ENCODE measurements at places on chromosomes 6 and 20. TPM values are rescaled to one million over a fixed set of nuclear protein-coding genes. Genes with fewer than 3 reads are reported as not detected.

DNA sequence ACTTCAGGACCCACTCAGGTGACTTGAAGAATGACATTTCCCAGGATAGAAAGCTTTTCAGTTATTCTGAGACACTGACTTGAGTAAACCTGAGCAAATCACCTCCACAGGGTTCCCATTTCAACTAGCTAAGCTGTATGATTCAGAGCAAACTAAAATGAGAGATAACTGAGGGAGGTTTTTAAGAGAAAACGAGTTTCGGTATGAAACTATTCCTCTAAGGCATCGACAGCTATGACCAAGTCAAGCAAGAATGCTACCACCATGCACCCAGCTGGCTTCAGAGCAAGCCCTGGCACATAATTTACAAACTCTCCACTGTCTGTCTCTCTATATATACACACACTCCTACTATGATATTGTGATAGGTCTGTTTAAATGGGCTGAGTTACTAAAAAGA is 75.4 kb downstream of the PERP start:
- H3K4me3 ChIP-seq, result no peak overlapping the region
- H3K27ac ChIP-seq, result peak overlapping the region; percentile 44
- peak; percentile 27 for DNase-seq

DNA sequence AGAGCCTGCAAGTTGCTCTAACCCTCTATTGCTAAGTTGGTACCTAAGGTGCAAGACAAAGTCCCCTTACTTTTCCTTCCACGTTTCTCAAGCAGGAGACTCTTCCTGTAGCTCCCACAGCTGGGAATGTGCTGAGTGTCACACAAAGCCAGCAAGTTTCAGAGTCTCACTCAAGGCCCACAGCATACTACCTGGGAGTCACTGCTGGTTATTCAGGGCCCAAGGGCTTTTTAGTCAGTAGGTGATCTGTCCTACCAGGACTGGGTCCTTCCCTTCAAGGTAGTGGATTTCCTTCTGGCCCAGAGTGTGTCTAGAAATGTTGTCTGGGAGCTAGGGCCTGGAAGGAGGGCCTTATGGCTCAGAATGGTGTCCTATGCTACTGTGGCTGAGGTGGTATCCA is 261.9 kb upstream of the CITED2 start:
- H3K27ac ChIP-seq, result no peak overlapping the region
- H3K36me3 ChIP-seq, result no peaks in the 10 kb centered on the region
- no peak for DNase-seq

- H3K36me3 ChIP-seq, result 0 out of 2 replicates have a peak, but pooled peaks cover 3% of the 10 kb centered on the region
- H3K4me3 ChIP-seq, result no peak overlapping the region
- no peak overlapping the region for H3K27ac ChIP-seq
- no peak for DNase-seq
- no peaks in the 10 kb centered on the region for H3K4me1 ChIP-seq
- H3K27me3 ChIP-seq, result no peaks in the 10 kb centered on the region
Observed at GRCh38 chr20:3378138-3378537, 29.3 kb downstream of the DNAAF9 start.

DNA sequence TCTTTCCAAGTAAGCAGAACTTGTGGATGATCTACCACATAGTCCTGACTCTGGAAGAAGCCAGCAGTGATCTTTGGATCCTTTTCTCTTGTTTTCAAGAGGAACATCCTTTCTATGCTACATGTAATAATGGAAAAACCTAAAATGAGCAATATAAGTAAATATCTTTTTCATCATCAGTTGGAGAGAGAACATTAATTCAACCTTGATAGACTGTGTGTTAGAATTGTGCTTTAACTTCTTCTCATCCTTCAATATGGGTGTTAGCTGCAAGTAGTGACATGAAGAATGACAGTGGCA is 65.6 kb upstream of the IFNGR1 start:
- H3K27ac ChIP-seq, result peak overlapping the region; percentile 83
- H3K27me3 ChIP-seq, result no peaks in the 10 kb centered on the region
- no peak overlapping the region for H3K4me3 ChIP-seq
- H3K4me1 ChIP-seq, result peaks cover 19% of the 10 kb centered on the region
- H3K36me3 ChIP-seq, result no peaks in the 10 kb centered on the region

- no peak overlapping the region for H3K4me3 ChIP-seq
- H3K4me1 ChIP-seq, result peaks cover 20% of the 10 kb centered on the region
- H3K27ac ChIP-seq, result peak overlapping the region; percentile 6
- DNase-seq, result no peak
- no peaks in the 10 kb centered on the region for H3K27me3 ChIP-seq
- no peaks in the 10 kb centered on the region for H3K36me3 ChIP-seq
Observed at GRCh38 chr6:82385546-82385945, 21.9 kb downstream of the TPBG start.

- peak overlapping the region; percentile 76 for H3K4me3 ChIP-seq
- no peak overlapping the region for H3K27ac ChIP-seq
- peaks cover 7% of the 10 kb centered on the region for H3K4me1 ChIP-seq
Observed at GRCh38 chr6:107114213-107114925, 946 bp downstream of the BEND3 start.

DNA sequence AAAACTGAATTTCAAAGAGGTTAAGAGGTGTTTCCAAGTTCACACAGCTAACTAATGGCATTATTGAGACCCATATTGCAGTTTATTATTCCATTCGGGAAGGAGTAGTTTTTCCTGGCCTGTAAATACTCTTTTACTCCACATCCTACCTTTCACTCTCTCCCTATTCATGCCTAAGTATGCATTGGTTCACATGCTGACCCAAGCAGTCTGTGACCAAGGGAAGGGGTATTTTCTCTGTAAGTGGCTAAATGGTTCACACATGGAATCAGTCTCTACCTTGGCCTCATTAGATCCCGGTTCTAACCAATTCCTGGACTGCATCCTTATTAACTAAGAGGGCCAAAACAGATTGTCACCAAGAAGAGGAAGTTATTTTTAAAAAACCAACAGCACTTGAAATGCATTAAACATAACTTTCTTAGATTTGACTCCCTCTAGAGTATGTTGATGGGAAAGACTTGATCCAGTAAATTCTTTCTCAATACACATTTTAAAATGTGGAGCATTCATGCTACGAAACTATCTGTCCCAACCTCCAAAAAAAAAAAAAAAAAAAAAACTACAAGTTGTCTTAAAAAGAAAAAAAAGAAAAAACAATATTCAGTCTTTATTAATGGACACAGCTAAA is 17.8 kb upstream of the RSPO3 start:
- no peaks in the 10 kb centered on the region for H3K4me1 ChIP-seq
- DNase-seq, result peak; percentile 16
- no peak overlapping the region for H3K27ac ChIP-seq
- peaks cover 23% of the 10 kb centered on the region for H3K27me3 ChIP-seq
- H3K4me3 ChIP-seq, result no peak overlapping the region

DNA sequence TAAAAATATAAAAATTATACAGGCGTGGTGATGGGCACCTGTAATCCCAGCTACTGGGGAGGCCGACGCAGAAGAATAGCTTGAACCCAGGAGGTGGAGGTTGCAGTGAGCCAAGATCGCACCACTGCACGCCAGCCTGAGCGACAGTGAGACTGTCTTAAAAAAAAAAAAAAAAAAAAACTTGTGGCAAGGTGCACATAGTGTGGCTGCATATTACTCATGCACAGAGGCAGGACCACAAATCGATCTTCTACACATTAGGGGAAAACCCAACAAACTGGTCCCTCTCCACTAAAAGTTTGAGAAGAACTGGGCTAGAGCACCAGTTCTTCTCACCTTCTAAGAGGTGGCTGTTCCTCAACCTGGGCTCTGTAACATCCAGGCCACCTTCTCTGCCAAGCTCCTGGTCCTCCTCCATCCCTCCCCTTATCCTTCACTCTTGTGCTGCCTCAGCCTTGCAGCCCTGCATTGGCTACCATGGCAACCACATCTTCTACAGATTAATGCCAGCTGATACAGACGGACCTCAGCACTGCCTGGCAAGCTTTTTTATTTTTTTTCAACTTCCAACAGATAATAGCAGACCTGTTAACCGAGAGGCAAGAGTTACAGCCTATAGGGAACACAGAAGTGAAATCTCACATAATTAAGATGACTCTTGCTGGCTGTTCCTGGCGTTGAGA is 88.0 kb downstream of the ATP9A start:
- peaks cover 6% of the 10 kb centered on the region for H3K36me3 ChIP-seq
- H3K27me3 ChIP-seq, result no peaks in the 10 kb centered on the region
- H3K4me1 ChIP-seq, result no peaks in the 10 kb centered on the region
- H3K27ac ChIP-seq, result no peak overlapping the region
- no peak for DNase-seq

GRCh38 chr6:36625158-36625919 is 31.2 kb downstream of the SRSF3 start:
- no peaks in the 10 kb centered on the region for H3K27me3 ChIP-seq
- no peaks in the 10 kb centered on the region for H3K36me3 ChIP-seq
- no peak overlapping the region for H3K4me3 ChIP-seq
- no peak overlapping the region for H3K27ac ChIP-seq
- peak; percentile 54 for DNase-seq

GRCh38 chr20:53287357-53288042 is 306.1 kb downstream of the ZNF217 start:
- no peaks in the 10 kb centered on the region for H3K36me3 ChIP-seq
- no peak for DNase-seq
- no peak overlapping the region for H3K27ac ChIP-seq
- no peak overlapping the region for H3K4me3 ChIP-seq

DNA sequence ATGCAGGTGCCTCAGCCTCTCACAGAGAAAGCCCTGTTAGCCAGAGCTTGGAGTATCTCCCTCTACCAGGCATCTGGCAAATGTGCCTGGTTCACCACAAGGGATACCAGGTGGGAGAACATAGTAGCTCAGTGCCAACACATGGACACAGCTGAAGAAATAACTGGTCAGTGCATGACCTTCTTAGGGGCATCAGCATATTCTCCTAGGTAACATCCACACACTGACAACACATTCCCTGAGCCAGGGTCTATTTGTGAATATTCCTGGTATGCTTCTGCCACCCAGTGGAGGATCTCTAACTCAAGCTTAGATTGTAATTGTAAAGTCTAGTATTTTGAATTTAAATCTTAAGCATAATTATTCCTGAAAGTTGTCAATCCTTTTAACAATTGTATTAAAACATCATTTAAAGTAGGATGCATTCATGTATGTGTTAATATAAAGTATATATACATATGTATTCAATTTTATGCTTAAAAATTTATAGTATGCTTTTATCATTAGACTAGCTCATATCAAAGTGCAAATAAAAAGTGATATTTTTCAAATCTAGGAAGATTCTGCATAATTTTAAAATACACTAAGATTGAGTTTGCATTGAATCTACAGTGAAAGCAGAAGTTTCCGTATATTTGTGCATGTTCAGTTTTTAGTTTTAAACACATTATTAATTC is 45.3 kb upstream of the COL21A1 start:
- peak; percentile 79 for DNase-seq
- no peaks in the 10 kb centered on the region for H3K36me3 ChIP-seq
- no peaks in the 10 kb centered on the region for H3K27me3 ChIP-seq
- no peak overlapping the region for H3K4me3 ChIP-seq
- no peak overlapping the region for H3K27ac ChIP-seq

- no peaks in the 10 kb centered on the region for H3K4me1 ChIP-seq
- H3K4me3 ChIP-seq, result no peak overlapping the region
- no peak for DNase-seq
- H3K27me3 ChIP-seq, result no peaks in the 10 kb centered on the region
Observed at GRCh38 chr20:11057624-11058023, 383.8 kb upstream of the JAG1 start.

DEFB124 gene
- total RNA-seq, result not detected

SLC35F1 gene
- total RNA-seq, result not detected
